ENCODE measurements at places on chromosomes 7 and 10. TPM values are rescaled to one million over a fixed set of nuclear protein-coding genes. Genes with fewer than 3 reads are reported as not detected.

Gene GRID2IP
- polyA plus RNA-seq, result not detected

Gene LIPJ
- 0.17 TPM for polyA plus RNA-seq

Gene CLEC2L
- not detected for polyA plus RNA-seq

Gene TUBAL3
- not detected for polyA plus RNA-seq

Gene PRTFDC1
- not detected for polyA plus RNA-seq

Gene CCDC172
- not detected for polyA plus RNA-seq

- DNase-seq, result no peak
Observed at GRCh38 chr7:127066974-127067373, 185.8 kb downstream of the GRM8 start.

DNA sequence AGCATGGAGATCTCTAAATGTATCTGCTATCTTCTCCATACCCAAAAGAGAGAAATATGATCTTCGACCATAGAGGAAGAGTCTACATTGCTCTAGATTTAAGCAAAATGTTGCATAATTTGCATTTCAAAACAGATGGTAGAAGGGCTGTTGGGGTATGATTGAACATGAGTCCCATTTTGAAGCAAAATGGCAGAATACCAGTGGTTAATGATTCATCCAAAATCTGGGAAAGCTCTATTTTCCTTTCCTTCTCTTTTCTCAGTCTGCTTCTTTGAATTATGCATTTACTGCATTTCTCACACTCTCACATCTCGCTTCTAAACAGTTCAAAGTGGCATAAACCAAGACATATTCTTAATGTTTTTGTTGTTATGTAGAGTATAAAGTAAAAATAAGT, 178.5 kb downstream of the MACC1 start:
- DNase-seq, result no peak

- no peak for DNase-seq
Observed at GRCh38 chr7:11710377-11710776, 121.6 kb downstream of the THSD7A start.

- DNase-seq, result no peak
Observed at GRCh38 chr7:135930565-135931461, 46.3 kb downstream of the MTPN start.

- no peak for DNase-seq
Observed at GRCh38 chr10:27618036-27618615, 114.0 kb downstream of the RAB18 start.

- no peak for DNase-seq
Observed at GRCh38 chr7:116952635-116953371, 498 bp upstream of the ST7 start.

DNA sequence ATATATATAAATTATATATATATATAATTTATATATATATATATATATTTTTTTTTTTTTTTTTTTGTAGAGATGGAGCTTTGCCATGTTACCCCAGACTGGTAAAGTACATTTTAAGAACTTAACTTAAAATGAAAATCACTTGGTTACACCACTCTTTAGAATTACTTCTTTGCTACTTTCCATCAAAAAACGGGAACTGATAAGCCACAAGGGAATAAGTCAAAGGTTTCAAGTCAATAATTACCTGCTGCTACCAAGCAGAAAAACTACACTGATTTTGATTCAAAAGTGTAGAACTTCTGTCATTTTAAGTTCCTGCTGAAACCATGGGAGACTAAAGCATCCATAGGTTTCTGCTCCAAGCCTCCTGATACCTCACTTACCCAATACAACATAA, 12.2 kb downstream of the PPA1 start:
- DNase-seq, result peak; percentile 3

GRCh38 chr7:88132725-88133124, 87.1 kb downstream of the SRI start:
- peak; percentile 7 for DNase-seq
